Ascending aorta (tissue), 2 donors: ENCODE measurements at places on chromosomes 13 and 19. TPM values are rescaled to one million over a fixed set of nuclear protein-coding genes. Genes with fewer than 3 reads are reported as not detected.

ZNF540 gene
- total RNA-seq, result not detected

ZNF567 gene
- total RNA-seq, result 3.7 TPM

ZNF708 gene
- 11.0 TPM for total RNA-seq

CD177 gene
- total RNA-seq, result not detected

KIR3DL2 gene
- not detected for total RNA-seq

KIR3DL3 gene
- total RNA-seq, result not detected

MYH14 gene
- 8.6 TPM for total RNA-seq

RINL gene
- total RNA-seq, result 7.0 TPM

ZIC5 gene
- total RNA-seq, result not detected

ZNF112 gene
- total RNA-seq, result 0.11 TPM

DNA sequence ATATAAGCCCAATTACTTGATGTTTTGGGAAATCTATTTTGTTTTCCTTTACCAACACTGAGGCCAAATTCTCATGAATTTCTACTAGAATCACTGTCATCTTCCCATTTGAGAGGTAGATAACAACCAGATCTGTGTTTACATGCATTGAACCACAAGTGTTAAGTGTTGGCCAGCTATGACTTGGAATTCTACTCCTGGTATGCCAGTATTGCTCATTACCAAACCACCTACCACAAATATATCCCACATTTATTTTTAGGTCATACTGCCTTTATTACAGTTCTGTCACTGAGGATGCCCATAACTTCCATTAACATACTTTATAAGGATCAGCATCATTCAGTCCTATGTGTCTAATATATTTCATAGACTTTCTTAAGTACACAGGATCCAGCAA is 328.9 kb downstream of the DIAPH3 start:
- H3K4me3 ChIP-seq, result no peak overlapping the region
- H3K36me3 ChIP-seq, result no peaks in the 10 kb centered on the region
- H3K27ac ChIP-seq, result no peak overlapping the region
- no peak for DNase-seq
- no peaks in the 10 kb centered on the region for H3K4me1 ChIP-seq

DNA sequence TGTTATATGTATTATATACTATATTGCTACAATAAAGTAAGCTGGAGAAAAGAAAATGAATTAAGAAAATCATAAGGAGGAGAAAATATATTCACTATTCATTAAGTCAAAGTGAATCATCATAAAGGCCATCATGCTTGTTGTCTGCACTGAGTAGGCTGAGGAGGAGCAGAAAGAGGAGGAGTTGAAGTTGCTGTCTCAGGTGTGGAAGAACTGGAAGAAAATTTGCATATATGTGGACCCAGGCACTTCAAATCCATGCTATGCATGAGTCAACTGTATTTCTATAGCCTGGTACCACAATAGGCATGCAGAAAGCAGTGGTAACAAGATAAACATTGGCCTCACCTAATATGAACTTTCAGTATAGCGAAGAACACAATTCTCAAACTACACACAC is 135.9 kb upstream of the SGCG start:
- no peak overlapping the region for H3K27ac ChIP-seq
- DNase-seq, result no peak
- H3K27me3 ChIP-seq, result no peaks in the 10 kb centered on the region
- H3K4me1 ChIP-seq, result no peaks in the 10 kb centered on the region
- H3K4me3 ChIP-seq, result no peak overlapping the region

GRCh38 chr13:25902891-25903341 is 148.9 kb downstream of the SHISA2 start:
- H3K27me3 ChIP-seq, result no peaks in the 10 kb centered on the region
- DNase-seq, result no peak
- H3K27ac ChIP-seq, result no peak overlapping the region
- no peak overlapping the region for H3K4me3 ChIP-seq
- H3K36me3 ChIP-seq, result no peaks in the 10 kb centered on the region

GRCh38 chr19:17886515-17886914 is 14.8 kb downstream of the SLC5A5 start:
- H3K27me3 ChIP-seq, result no peaks in the 10 kb centered on the region
- DNase-seq, result no peak
- no peak overlapping the region for H3K27ac ChIP-seq
- no peak overlapping the region for H3K4me3 ChIP-seq
- H3K36me3 ChIP-seq, result no peaks in the 10 kb centered on the region
- no peaks in the 10 kb centered on the region for H3K4me1 ChIP-seq

- H3K27me3 ChIP-seq, result no peaks in the 10 kb centered on the region
- no peaks in the 10 kb centered on the region for H3K4me1 ChIP-seq
- H3K27ac ChIP-seq, result no peak overlapping the region
Observed at GRCh38 chr13:91805605-91806004, 407.2 kb downstream of the GPC5 start.

GRCh38 chr19:28420811-28421550 is 792.0 kb downstream of the UQCRFS1 start:
- no peak for DNase-seq
- no peak overlapping the region for H3K27ac ChIP-seq
- no peaks in the 10 kb centered on the region for H3K4me1 ChIP-seq
